COR-L47 (cell line): ENCODE measurements at places on chromosomes 2 and 18.
A peak's percentile ranks its signal among the peaks of the same experiment; 100 is the strongest.

DNA sequence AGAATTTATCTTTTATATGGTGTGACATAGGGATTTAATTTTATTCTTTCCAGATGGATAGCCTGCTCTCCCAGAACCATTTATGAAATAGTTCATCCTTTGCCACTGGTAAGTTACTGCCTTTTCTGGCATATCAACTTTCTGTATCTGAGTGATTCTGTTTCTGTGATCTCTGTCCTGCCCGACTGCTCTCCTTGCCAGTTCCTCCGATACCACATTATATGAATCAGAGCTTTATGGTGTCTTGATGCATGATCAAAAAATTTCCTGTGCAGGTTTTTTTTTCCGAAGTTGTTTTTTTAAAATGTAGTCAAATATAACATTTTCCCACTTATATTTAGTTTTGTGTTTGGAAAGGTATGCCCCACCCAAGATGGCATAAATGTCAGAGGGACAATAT is 242.5 kb downstream of the CYP26B1 start:
- no peak for DNase-seq

DNA sequence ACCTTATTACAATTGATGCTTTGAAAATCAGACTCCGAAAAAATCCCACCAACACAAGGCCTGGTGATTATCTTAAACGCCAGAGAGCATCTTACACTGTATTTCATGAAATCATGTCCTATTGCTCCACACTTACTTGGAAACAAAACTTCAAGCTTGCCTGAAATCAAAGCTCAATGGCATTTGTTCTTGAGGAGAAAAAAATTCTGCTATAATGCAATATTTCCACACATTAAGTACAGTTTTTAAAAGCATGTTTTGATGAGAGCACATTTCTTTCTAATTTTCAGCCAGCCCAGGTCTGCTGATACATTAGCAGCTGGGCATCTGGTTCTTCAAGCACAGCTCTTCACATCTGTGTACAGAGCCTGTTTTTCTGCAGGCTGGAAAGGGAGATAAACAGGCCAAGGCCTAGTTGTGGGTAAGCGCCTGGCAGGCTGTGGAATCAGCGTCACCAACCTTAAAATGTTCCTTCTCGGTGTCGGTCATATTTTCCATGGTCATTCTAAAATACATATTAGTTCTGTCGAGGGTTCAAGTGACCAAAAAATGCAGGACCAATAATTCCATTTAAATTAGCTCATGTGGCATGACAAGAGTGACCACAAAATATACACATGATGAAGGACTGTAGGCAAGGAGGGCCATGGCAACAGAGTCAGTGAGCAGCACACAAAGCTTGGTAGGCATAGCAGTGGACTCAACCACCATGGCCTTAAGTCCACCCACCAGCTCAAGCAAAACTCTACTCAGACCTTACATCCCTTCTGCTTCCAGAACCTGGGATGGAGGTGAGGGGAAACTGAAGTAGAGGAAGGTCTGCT is 20.9 kb downstream of the SLC8A1 start:
- no peak for DNase-seq

DNA sequence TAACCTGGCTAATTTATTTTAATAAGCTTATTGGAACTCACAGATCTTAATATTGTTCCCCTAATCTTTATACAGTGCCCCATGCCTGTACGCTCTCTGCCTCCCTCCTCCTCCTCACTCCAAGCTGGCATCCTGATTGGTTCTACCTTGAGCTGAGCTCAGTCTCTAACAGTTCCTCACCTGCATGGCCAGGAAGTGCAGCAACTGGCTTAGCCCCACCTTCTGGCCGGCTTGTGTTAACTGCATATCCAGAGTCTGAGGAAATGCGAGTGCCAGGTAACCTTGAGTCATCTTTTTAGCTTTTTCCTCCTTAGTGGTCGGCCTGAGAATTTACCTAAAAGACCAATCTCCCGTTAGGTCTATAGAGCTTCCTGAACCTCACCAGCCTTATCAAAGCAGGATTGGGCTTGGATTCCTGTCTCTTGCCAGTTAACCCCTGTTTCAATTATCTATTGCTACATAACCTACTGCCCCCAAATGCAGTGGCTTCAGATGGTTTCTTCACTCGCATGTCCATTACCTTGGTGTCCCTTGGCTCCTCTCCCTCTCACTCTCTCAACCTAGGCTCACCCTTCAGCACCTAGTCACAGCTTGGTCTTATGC is 89.5 kb upstream of the STK39 start:
- peak; percentile 76 for DNase-seq

- DNase-seq, result no peak
Observed at GRCh38 chr2:26730549-26731344, 33.3 kb upstream of the SLC35F6 start.

GRCh38 chr2:195561116-195561921 is 95.7 kb upstream of the SLC39A10 start:
- no peak for DNase-seq

- DNase-seq, result no peak
Observed at GRCh38 chr2:168130346-168130745, 117.0 kb downstream of the STK39 start.

GRCh38 chr2:118697781-118698180 is 149.7 kb downstream of the EN1 start:
- no peak for DNase-seq

DNA sequence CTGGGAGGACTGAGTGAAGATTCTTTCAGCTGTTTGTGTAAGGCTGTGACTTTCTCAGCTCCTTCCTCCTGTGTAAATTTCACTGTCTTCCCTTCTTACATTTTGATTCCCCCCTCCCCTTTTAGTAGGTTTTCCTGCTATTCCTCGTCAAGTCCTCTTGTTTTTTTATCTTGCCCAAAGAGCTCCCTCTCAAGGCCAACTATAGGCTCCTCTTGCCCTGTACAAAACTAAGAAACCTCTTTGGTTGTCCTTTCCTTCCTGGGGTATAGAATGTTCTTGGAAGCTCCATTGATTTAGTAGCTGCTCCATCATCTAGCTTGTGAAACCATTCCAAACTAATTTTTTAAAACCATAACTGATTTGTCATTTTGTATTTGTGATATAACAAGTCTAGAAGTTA is 7.3 kb downstream of the CCDC121 start:
- no peak for DNase-seq

GRCh38 chr2:183812091-183812490 is 687.8 kb downstream of the NUP35 start:
- DNase-seq, result no peak

- DNase-seq, result no peak
Observed at GRCh38 chr2:220452561-220452960, 825.1 kb downstream of the SLC4A3 start.

DNA sequence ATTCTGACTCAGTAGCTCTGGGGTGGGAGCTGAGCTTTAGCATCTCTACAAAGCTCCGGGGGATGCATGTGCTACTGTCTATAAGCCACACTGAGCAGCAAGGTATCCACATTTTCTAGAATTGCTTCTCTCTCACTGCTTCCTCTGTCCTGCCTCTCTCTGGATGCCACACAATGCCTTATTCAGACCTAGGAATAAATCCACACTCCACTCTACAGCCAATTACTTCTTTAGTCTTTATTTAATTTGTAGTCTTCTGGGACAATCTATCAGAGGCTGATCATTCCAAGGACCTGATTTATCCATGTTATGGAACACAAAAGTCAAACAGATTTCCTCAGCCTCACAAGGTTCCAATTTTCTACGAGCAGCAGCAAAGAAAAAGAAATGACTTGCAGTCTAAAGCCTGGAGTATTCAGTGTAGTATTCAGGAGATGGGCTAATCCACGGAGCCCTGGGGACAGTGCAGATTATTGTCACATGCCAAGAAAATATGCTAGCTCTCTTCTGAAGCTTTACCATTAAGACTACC is 4.4 kb downstream of the BCL2 start:
- DNase-seq, result no peak
